ENCODE measurements at places on chromosomes 11 and 22. TPM values are rescaled to one million over a fixed set of nuclear protein-coding genes. Genes with fewer than 3 reads are reported as not detected.
A peak's percentile ranks its signal among the peaks of the same experiment; 100 is the strongest.

The HBG2 gene
- 3,808 TPM for polyA plus RNA-seq

The MAPK8IP2 gene
- polyA plus RNA-seq = 0.47 TPM

The SBF1 gene
- polyA plus RNA-seq = 48.6 TPM

The TSKU gene
- polyA plus RNA-seq = 23.6 TPM

GRCh38 chr22:20959578-20960461 is 7.2 kb upstream of the AIFM3 start:
- H3K36me3 ChIP-seq = no peaks in the 10 kb centered on the region
- H3K4me3 ChIP-seq = no peak overlapping the region

- no peak overlapping the region for H3K4me3 ChIP-seq
- DNase-seq = no peak
- no peaks in the 10 kb centered on the region for H3K36me3 ChIP-seq
- H3K27me3 ChIP-seq = peaks cover 5% of the 10 kb centered on the region
- no peaks in the 10 kb centered on the region for H3K4me1 ChIP-seq
- H3K27ac ChIP-seq = no peak overlapping the region
Measured at GRCh38 chr11:69560141-69560790, 78.8 kb downstream of the LINC01488 start.

DNA sequence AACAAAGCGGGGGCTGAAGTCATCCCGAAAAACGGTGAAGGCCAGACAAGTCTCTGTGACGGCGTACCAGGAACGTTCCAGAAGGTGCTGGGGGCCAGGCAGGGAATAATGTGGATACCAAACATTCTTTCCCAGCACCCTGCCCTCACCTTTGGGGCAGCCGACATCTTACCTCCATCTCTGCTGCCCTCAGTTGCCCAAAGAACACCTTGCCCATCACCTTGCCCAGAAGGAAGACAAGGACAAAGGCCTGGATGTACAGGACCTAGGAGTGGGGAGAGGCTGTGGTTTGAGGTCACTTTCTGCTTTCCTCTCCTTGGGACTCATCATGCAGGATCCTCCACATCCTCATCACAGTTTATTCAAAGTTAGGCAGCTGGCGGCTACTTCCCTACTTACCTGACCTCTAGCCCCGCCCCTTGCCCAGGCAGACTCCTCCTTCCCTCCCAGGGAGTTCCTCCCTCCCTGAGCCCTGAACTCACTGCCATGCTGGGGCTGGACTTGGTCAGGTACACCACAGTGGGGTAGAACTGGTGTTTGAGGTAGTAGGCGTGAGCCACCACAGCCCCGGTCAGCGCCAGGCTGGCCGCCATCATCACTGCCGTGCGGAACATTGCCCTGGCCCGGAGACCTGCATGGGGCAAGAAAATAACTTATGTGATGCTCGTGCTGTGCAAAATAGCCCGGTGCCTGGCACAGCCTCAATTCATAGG is 1.2 kb downstream of the SYVN1 start:
- H3K4me3 ChIP-seq = peak overlapping the region; percentile 82
- H3K36me3 ChIP-seq = peaks cover 50% of the 10 kb centered on the region
- peaks cover 32% of the 10 kb centered on the region for H3K4me1 ChIP-seq
- H3K27ac ChIP-seq = peak overlapping the region; percentile 97

- no peaks in the 10 kb centered on the region for H3K36me3 ChIP-seq
- no peaks in the 10 kb centered on the region for H3K27me3 ChIP-seq
- no peak for DNase-seq
- H3K4me3 ChIP-seq = no peak overlapping the region
Measured at GRCh38 chr11:96112192-96113128, 188.6 kb upstream of the MTMR2 start.

DNA sequence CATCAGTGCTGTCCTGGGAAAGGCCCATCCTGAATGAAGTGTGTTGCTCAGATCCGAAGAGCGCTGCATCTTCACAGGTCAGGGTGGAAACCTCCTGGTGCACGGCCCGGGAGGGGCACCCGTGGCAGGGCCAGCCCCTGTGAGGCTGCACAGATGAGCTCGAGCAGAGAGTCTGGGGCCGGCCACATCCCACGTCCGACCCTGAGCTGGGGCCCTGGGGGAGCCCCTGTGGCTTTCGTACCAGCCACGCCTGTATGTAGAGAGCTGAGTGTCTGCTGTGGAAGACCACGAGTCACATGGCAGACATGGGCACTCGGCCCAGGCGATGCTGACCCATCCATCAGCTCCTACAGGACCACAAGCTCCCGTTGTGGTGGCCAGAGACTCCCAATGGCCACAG is 24.9 kb upstream of the SEPTIN5 start:
- no peak for DNase-seq
- no peak overlapping the region for H3K4me3 ChIP-seq
- peaks cover 6% of the 10 kb centered on the region for H3K27me3 ChIP-seq
- no peak overlapping the region for H3K27ac ChIP-seq
- no peaks in the 10 kb centered on the region for H3K36me3 ChIP-seq

DNA sequence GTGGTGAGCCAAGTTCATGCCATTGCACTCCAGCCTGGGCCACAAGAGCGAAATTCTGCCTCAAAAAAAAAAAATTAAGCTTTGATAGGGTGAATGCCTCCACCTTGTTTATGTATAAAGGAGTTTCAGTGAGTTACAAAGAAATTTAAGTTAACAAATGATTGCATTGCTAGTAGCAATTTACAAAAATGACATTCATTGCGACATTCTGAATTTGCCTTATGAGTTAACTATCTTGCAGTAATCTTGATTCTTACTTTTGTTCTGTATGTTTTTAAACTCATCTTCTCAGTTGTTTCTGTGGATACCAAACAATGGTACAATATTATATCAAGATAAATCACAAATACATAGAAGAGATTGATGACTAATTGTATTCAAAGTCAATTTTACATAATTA is 207.0 kb downstream of the DDX10 start:
- DNase-seq = no peak
- H3K27me3 ChIP-seq = no peaks in the 10 kb centered on the region
- no peaks in the 10 kb centered on the region for H3K4me1 ChIP-seq
- no peak overlapping the region for H3K27ac ChIP-seq
- no peak overlapping the region for H3K4me3 ChIP-seq

GRCh38 chr22:29380856-29381255 is 7.5 kb downstream of the AP1B1 start:
- no peak overlapping the region for H3K27ac ChIP-seq
- no peaks in the 10 kb centered on the region for H3K4me1 ChIP-seq
- DNase-seq = no peak
- no peak overlapping the region for H3K4me3 ChIP-seq
- no peaks in the 10 kb centered on the region for H3K27me3 ChIP-seq

- no peak overlapping the region for H3K27ac ChIP-seq
- no peaks in the 10 kb centered on the region for H3K27me3 ChIP-seq
- peaks cover 27% of the 10 kb centered on the region for H3K36me3 ChIP-seq
Measured at GRCh38 chr11:45852712-45853101, 5.4 kb downstream of the CRY2 start.

- peaks cover 17% of the 10 kb centered on the region for H3K4me1 ChIP-seq
- peaks cover 2% of the 10 kb centered on the region for H3K27me3 ChIP-seq
- peak overlapping the region; percentile 47 for H3K4me3 ChIP-seq
- DNase-seq = no peak
- no peak overlapping the region for H3K27ac ChIP-seq
Measured at GRCh38 chr11:88175569-88176075, 379 bp upstream of the RAB38 start.

- peak overlapping the region; percentile 87 for H3K27ac ChIP-seq
- peaks cover 29% of the 10 kb centered on the region for H3K27me3 ChIP-seq
- H3K4me1 ChIP-seq = peaks cover 24% of the 10 kb centered on the region
- DNase-seq = peak; percentile 51
- H3K4me3 ChIP-seq = peak overlapping the region; percentile 70
Measured at GRCh38 chr22:49853981-49854831, 562 bp downstream of the ZBED4 start.

GRCh38 chr11:95977534-95978174 is 53.7 kb upstream of the MTMR2 start:
- peaks cover 7% of the 10 kb centered on the region for H3K36me3 ChIP-seq
- H3K27me3 ChIP-seq = no peaks in the 10 kb centered on the region
- no peaks in the 10 kb centered on the region for H3K4me1 ChIP-seq

DNA sequence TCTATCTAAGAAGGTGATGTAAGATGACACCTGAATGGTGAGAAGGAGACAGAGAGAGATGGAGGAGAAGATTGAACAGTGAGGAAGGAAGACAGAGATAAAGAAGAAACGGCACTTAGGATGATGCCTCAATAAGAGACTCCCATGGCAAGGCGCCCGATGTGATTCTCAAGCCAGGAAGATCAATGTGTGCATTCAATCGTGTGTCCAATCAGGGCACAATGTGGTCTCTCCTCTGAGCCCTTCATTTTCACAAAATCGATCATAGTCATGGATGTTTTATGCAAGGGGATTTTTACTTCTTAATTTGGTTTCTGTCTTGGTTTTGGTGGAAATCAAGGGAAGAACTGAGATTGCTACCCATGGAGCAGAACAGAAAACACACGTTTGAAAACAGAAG is 19.9 kb upstream of the TMPRSS13 start:
- H3K4me3 ChIP-seq = no peak overlapping the region
- H3K27ac ChIP-seq = no peak overlapping the region
- no peak for DNase-seq
- peaks cover 2% of the 10 kb centered on the region for H3K27me3 ChIP-seq

GRCh38 chr11:75966537-75967287 is 151.7 kb downstream of the UVRAG start:
- no peaks in the 10 kb centered on the region for H3K36me3 ChIP-seq
- H3K27me3 ChIP-seq = no peaks in the 10 kb centered on the region
- no peak for DNase-seq
- no peak overlapping the region for H3K27ac ChIP-seq

Data from muscle of leg (tissue), 16 donors.